ENCODE measurements at places on chromosomes 6 and 20.

DNA sequence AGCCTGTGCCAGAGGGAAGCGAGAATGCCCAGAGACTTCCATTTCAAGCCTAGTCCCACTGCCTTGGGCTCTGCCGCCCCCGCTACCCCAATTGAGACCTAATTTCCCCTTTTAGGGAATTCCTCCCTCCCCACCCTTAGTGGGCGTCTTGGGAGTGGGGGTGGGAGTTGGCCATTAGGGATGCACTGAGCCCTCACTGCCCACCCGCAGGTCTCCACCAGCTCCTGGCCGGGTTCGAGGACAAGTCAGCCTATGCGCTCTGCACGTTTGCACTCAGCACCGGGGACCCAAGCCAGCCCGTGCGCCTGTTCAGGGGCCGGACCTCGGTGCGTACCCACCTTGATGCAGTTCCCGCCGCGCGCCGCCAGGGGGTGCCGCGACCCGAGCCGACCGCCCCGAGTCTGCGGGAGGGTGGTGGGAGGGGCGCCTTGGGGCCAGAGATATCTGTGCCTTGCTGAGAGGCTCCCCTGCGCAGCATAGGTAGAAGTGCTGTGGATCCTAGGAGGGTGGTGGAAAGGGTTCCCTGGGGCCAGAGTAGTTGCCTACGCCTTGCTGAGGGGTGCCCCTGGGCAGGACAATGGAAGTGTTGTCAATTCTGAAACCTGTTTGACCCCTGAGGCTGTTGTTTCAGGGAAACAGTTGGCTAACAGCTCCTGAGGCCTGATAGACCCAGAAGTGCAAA, 9.2 kb downstream of the ITPA start:
- DNase-seq = peak; percentile 77

- DNase-seq = no peak
Observed at GRCh38 chr6:11918739-11919605, 93.1 kb upstream of the HIVEP1 start.

- peak; percentile 15 for DNase-seq
Observed at GRCh38 chr6:145367149-145367548, 368.2 kb downstream of the EPM2A start.

DNA sequence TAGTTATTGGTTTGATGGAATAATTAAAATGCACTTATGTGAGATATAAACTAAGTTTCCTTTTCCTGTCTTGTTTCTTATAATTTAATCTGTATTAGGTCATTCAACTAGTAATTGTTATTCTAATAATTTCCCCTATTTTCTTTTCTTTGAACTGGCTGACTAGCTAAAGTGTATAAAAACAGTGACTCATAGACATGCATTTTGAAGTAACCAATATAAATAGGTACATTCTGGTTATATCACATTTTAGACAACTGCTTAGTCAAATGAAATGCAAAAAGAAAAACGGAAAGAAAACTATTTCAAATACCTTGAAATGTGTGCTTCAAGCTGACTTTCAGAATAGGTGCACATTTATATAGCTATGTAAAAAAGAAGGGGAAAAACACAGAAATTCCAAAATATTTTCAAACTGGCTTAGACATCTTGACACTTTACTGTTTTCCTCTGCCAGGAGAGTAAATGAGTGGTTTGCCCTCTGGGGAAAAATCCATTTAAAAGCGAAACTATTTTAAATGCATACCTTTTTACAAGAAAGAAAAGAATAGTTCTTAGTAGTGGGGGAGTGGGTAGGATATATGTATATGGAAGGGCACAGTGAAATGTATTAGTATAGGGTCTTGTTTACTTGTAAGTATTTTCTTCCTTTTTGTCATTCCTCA, 28.3 kb downstream of the KCNQ5 start:
- DNase-seq = no peak

DNA sequence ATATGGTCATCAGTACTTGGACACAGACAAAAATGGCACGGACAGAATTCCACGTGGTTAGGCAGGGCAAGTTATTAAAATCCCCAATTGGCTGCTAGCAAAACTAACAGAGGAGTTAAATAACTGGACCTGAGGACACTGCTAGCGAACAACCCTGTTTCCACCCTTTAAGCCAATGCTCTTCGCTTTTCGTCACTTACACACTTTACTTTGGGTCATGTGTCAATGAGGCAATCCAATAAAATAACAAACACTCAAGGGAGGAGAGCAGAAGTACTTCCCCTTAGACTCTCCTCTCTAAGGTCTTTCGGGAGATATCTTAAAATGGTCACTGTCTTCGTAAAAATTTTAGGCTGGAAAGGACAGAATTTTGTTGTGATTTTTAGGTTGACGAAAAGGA, 68.6 kb downstream of the LCA5 start:
- peak; percentile 10 for DNase-seq

DNA sequence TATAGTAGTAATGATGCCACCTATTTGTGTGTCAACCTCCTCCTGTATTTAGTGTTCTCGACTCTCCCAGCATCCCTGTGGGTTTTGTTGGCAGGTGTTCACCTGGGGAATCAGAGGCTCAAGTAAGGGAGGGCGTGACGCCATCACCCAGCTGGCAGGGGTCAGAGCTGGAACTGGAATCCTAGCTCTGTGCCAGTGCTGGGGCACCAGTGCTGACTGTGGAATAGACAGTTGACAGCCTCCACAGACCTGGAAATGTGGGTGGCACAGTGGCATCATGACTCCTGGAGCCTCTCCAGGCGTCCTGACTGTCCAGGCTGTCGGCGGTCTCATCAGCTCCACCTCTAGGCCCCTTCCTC, 102.8 kb downstream of the SYCP2 start:
- DNase-seq = no peak

DNA sequence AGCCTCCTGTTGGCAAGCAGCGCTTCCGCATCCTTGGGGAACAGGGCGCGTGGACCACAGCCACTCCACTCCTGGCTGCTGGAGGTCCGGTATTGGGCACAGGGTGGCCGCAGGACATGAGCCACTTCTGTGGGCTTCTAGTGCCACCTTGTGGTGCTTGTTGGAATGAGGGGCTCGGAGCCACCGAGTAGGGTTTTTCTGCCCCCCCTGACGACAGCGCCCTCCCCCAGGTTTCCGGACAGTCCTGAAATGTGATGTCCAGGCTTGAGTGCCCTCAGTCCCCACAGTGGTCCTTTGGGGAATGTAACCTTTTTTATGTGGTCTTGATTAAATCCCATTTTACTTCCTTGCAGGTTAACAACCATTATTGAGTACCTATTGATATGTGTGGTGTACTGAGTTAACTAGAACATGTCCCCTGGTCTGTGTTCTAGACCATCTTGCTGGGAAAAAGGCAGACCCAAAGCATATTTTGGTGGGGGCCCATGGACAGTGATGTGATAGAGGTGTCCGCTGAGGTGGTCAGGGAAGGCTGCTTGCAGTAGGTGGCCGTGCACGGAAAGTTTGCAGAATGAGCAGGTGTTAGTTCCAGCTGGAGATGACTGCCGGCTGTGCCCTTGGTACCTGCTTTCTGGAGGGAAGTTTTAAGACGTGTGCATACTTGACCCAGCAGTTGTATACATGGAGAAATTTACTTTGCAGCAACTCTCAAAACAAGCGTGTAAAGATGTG, 70.0 kb downstream of the PTPN1 start:
- DNase-seq = peak; percentile 64

GRCh38 chr6:103367212-103367611, 1492.5 kb downstream of the HACE1 start:
- DNase-seq = no peak

- DNase-seq = no peak
Observed at GRCh38 chr6:108778421-108779186, 69.6 kb upstream of the ARMC2 start.

DNA sequence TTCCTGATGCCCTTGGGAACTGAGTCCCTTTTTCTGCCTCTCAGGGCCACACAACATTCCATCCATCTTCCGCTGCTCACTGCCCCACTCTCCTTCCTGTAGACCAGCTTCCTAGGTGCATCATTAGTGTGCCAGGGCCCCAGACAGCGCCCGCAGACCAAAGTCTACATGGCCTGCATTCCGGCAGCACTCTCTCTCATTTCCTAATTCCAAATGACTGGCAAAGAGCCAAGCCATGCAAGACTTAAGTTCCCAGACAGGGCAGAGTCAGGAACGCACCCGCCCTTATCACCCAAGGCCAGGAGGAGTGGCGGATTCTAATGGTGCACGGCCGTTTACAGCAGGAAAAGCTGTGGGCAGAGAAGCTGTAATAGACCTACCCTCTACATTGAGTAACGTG, 159.8 kb upstream of the ARID1B start:
- no peak for DNase-seq

DNA sequence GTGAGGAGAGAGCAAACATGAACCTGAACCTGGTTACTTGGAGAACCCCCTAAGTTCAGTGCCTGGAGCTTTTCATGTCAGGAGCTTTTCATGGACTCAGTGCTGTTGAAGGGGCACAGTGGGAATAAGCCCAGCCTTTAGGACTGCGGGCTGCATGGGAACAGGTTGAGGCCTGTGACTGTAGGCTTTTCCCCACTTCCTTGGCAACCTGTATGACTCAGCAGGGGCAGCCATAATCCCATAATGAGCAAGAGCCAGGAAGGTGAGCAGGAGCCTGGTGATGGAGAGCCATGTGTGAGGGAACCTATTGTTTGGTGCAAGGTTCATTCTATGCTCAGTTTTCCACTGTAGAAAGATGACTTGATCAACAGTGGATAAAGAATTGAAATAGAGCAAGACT, 23.4 kb downstream of the MEP1A start:
- DNase-seq = no peak

- DNase-seq = no peak
Observed at GRCh38 chr6:44315516-44315915, 2.4 kb upstream of the AARS2 start.

- DNase-seq = peak; percentile 80
Observed at GRCh38 chr6:26327450-26328264, 37.3 kb upstream of the BTN3A2 start.

All from NB4 (cell line).